ENCODE measurements at places on chromosomes 7 and 10. TPM values are rescaled to one million over a fixed set of nuclear protein-coding genes. Genes with fewer than 3 reads are reported as not detected.

IDI2 gene
- total RNA-seq: not detected

DNA sequence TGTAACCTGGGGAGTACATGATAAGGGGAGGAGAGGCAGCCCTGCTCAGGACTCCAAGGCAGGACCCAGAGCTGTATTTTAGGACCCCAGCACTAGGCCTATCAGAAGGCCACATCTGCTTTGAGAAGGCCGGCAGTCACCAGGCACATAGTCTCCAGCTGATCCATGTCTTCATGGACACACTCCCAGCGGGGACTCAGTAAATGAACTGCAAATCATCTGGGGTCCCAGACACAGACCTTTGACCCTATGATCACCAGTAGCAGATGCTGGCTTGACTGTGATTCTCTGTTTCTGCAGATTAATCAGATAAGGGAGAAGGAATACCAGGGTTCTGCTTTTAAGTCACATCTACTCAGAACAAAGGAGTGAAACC, 341.4 kb upstream of the PODXL start:
- no peak for DNase-seq

DNA sequence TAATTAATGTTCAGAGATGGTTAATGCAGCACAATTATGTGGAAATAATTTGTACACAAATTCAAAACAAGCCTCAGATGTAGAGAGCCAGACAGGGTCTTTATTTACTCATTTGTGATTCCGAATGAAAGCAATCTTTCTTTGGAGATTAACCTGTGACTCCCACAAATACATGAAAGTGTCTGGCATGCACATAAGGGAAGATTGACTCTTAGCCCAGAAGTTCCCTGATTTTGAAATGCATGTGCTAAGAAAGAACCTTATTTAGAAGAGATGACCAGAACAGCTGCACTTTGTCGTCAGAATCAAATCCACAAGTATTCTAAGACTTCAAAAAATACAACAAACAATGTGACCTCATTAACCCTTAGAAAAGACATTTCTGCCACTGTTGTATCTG, 45.1 kb downstream of the RNLS start:
- DNase-seq: no peak

CRHR2 gene
- not detected for total RNA-seq

ITPRID1 gene
- 0.26 TPM for total RNA-seq

DNA sequence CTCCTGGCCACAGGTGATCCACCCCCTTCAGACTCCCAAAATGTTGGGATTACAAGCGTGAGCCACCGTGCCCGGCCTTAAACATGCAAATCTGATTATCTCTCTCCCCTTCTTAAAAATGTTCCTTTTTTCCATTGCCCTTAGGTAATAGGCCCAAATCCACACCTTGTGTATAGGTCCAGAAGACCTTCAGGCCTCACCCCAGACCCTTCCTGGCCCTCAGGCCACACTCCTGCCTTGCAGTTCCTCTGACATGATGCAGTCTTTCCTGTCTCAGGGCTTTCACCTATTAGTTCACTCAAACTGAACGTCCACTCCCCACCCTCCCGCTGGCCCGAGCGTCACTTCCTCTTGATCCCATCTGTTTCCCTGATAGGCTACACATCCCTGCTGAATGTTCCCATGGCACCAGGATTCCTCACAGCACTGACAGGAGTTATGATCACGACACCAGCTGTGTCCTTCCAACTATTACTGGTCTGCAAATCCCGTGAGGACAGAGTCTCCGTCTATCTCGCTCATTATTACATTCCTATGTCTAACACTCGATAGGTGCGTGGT, 46.4 kb downstream of the DENND2A start:
- DNase-seq: no peak

WASHC2C gene
- total RNA-seq: 48.1 TPM

GRCh38 chr10:58757352-58758065, 244.8 kb downstream of the BICC1 start:
- DNase-seq: no peak

DNA sequence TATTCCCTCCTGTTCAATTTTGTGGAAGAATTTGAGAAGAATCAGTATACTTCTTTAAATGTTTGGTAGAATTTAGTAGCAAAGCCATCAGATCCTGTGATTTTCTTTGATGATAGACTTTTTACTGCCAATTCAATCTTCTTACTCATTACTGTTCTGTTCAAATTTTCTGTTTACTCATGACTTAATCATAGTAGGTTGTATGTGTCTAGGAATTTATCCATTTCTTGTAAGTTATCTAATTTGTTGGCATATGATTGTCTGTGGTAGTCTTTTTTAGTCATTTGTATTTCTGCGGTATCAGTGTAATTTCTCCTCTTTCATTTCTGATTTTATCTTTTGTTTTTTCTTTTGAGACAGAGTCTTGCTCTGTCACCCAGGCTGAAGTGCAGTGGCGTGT, 87.4 kb downstream of the CCDC3 start:
- DNase-seq: no peak

- DNase-seq: no peak
These were observed 131.3 kb downstream of the PLPP4 start for GRCh38 chr10:120588311-120588710.

DNA sequence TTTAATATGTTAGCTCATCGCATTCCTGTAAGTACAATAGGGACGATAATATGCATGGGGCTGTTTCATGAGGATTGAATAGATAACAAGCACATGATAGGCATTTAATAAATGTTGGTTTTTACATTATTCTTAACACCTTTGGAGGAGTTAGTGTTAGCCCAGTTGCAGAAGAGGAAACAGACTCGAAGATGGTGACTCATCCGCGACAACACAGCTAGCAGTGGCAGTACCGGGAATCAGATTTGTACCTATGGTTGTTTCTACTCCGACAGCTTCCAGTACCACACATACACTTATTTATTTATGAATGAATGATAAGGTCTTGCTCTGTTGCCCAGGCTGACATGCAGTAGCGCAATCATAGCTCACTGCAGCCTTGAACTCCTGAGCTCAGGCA, 2.9 kb downstream of the LRMDA start:
- DNase-seq: no peak

Data from Caco-2 (cell line).